Neural progenitor cell (in vitro differentiated cells): ENCODE measurements at places on chromosomes 3 and 15.
A peak's percentile ranks its signal among the peaks of the same experiment; 100 is the strongest.

DNA sequence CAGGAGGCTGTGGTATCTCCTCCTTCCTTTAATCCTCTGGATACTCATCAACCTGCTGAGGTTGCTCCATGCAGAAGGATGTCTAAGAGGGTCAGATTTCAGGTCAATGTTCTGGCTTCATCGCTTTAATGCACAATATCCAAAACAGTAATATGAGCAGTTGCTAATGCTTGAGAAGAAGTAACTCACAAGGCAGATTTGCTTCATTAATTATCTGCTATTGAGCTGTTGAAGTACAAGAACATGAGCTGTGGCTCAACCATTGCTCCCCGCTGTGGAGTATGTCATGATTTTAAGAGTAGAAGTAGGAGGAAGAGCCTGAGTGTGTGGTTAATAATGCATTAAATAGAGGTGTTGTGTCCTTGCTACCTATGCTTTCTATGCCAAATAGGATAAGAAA, 1412.9 kb upstream of the ALCAM start:
- no peak for DNase-seq

DNA sequence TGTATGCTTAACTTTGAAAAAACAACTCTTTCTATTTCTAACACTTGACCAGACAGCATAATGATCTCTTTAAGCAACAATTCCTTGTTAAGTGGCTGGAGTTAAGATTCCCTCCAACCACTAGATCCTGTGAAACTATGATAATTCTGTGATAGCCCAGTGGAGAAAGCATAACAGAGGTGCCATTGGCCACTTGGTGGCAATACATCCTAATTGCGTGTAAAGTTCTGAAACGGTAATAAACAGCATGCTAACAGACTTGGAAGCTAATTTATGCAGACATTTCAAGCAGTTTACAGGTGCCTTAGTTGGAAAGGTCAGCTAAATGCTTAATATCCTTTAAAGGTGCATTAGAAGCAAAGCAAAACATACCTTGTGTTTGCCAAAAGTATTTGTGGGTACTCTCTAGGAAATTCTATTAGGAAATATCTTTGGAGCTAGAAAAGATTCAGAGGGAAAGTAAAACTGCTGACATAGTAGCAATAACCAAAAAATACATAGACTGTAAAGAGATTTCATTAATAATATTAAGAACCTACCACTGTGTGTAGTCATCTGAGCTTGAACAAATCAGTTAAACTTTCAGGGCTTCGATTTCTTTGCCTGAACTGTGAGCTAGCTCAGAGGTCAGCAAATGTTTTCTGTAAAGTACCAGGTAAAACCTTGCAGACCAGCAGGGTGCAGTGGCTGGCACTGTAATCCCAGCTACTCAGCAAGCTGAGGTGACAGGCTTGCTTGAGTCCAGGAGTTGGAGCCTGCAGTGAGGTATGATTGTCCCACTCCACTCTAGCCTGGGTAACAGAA, 19.0 kb upstream of the CSTA start:
- DNase-seq: peak; percentile 40

DNA sequence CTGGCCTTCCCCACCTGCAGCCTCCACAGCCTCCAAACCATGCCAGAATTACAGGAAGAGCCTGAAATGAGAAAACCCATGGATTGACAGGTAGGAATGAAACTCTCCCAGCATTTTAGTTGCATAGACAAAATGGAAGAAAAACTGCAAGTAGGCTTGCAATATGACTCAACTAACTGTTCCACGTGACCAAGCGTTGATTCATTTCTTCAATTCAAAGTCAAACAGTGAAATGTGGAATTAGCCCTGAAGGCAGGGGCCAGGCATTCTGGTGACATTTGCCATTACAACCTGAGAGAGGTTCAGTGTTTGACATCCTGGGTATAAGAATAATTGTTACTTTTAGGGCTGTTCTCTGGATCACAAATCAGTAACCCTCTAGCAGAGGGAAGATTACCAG, 676.5 kb upstream of the CFAP20DC start:
- DNase-seq: no peak

DNA sequence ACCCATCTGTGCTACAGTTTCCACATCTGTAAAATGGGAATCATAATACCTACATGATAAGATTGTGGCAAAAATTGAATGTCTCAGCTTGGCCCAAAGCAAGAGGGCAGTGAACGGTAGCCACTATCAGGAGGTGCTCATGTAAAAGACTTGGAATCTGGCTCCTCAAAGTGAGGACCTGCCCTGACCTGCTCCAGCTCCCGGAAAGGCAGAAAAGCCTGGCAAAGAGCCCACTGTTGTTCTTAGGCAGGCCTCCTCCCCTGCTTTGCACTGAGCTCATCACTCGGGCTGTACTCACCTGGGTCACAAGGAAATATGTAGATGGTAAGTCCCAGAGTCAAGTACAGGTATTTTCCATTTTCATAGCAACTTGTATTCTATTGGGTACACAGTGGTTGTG, 250.7 kb upstream of the TBL1XR1 start:
- DNase-seq: no peak

- DNase-seq: no peak
Measured at GRCh38 chr3:148852271-148852992, 12.7 kb upstream of the CPA3 start.

GRCh38 chr3:120475722-120476377, 25.1 kb upstream of the FSTL1 start:
- DNase-seq: no peak

GRCh38 chr3:141426404-141427034, 58.2 kb downstream of the ZBTB38 start:
- DNase-seq: peak; percentile 38

DNA sequence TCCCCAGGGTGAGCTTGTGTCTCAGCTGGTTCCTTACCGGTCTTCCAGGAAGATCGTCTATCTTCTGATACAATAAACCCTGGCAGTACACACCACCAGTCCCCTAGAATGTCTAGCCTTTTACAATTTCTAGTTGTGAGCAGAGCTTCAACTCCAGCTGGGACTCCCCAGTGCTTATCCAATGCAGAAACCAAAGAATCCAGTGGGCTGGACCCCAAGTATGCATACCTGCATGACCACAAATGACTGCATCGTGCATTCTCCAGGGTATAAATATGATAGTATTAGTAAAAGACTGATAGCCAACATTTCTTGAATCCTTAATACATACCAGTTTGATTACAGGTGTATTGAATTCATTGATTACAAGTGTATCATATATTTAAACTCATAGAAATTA, 176.0 kb downstream of the SATB1 start:
- DNase-seq: no peak

GRCh38 chr3:138833899-138834595, 681 bp downstream of the PIK3CB start:
- DNase-seq: peak; percentile 13

GRCh38 chr3:107662586-107662985, 139.8 kb downstream of the BBX start:
- DNase-seq: no peak

DNA sequence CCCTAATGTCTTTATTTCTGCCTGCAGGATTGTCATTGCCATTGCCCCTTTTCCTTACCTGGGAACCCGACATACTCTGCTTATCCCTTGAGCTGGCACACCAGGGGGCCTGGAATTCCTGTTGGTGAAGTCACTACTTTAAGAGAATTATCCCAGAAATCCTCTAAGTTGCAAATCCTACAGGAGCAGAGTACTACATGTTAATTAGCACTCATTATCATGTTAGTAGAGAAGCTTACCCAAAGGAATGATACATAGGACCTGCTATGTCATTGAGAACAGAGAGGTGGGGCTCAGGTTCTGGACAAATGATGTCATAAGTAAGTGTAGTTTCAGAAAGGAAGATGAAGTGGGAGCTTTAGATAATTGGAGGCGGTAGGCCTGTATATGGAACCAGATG, 27.4 kb downstream of the SCG5 start:
- peak; percentile 46 for DNase-seq

DNA sequence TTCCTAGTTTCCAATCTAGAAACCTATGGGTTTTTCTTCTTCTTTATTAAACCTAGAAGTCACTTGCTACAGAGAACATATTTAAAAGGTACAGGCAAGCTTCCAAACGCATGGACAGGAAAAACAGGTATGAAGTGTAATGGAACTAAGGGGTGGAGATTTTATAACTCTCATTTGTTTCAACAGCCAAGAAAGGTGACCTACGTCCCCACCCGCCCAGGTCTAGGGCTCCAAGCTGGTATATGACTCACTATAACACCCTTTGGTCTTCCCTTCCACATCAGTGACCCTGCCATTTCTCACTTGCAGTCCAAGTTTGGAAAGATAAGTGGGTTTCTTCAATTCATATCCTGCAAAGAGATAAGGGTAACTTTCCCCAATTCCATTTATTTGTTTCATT, 6.0 kb upstream of the LIPH start:
- DNase-seq: no peak

GRCh38 chr15:27574541-27575054, 524.5 kb downstream of the OCA2 start:
- DNase-seq: no peak

DNA sequence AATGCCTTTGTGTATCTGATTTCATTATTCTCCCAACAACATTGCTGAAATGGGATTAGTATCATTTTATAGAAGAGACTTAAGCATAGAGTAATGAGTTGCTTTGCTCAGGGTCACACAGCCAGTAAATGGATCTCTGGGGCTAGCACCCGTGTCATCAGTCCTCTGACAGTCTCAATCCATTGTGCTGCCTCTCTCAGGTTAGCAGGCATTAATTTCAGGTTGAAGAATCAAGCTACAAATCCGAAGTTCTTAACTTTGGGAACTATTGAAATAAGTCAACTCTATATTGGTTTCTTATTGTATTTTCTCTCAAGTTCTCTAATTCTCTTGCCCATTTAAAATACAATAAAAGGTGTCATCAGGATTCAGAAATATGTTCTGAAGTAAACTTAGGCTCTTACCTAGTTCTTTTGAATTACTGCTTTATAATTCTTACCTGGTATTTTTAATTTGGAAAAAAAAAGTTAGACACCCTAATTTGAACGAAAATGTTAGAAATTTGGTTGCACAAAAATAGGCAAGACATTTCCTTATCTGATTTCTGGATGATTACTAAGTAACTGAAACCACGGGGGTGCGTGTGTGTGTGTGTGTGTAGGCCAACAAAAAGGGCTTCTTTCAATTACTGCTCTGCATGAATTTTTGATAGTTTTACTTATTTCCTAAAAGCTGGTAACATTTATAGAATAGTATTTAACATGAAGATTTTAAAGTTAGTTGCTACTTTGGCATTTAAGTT, 189.8 kb downstream of the MBNL1 start:
- DNase-seq: no peak

GRCh38 chr3:112298781-112299180, 4.8 kb upstream of the SLC9C1 start:
- no peak for DNase-seq

DNA sequence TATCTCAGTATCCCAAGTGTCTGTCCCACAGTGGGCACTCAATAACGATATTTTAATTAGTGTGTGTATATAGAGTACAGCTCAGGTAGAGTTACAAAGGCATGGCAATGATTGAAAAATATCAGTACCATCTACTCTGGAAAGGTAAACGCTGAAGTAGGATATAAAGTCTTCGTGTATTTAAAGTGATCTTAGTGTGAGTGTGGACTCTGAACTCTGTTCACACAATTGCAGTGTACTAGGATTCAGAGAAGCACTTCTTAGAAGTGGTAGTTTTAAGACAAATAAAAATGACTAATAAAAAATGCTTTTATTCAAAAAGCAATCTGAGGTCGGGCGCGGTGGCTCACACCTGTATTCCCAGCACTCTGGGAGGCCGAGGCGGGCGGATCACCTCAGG, 62.9 kb upstream of the RAP2B start:
- no peak for DNase-seq

DNA sequence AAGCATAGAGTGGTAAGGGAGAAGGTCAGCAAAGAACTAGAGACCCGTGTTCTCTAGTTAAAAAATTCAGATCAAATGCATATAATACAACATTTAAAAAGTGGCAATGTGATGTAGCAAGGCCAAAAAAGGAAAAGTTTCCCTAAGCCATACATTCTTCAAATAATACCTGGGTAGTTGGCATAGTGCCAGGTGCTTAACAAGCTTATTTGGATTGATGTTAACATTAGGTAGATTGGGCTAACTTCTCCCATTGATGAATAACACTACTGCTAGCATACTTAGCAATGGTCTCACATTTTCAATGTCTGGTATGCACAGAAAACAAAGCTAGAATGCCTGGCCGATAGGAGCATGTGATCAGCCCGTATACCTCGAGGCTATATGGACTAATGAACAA, 283.6 kb upstream of the RARB start:
- no peak for DNase-seq
